ENCODE measurements at places on chromosomes 3 and 15. TPM values are rescaled to one million over a fixed set of nuclear protein-coding genes. Genes with fewer than 3 reads are reported as not detected.

GRCh38 chr3:41307065-41307464 is 107.8 kb downstream of the CTNNB1 start:
- no peak overlapping the region for H3K4me3 ChIP-seq
- no peaks in the 10 kb centered on the region for H3K27me3 ChIP-seq
- H3K36me3 ChIP-seq, result no peaks in the 10 kb centered on the region

ANKUB1 gene
- total RNA-seq, result not detected

NR2F2 gene
- 53.7 TPM for total RNA-seq

EPHB3 gene
- total RNA-seq, result 6.0 TPM

- H3K27ac ChIP-seq, result no peak overlapping the region
- no peak for DNase-seq
- no peaks in the 10 kb centered on the region for H3K36me3 ChIP-seq
These were observed 73.9 kb upstream of the SLC24A5 start for GRCh38 chr15:48046813-48047438.

KCNMB2 gene
- total RNA-seq, result not detected

- DNase-seq, result no peak
- no peaks in the 10 kb centered on the region for H3K27me3 ChIP-seq
- no peak overlapping the region for H3K4me3 ChIP-seq
- no peak overlapping the region for H3K27ac ChIP-seq
- H3K36me3 ChIP-seq, result no peaks in the 10 kb centered on the region
These were observed 265.2 kb upstream of the TLE3 start for GRCh38 chr15:70362886-70363285.

MYO5C gene
- total RNA-seq, result 28.2 TPM
